ENCODE measurements at places on chromosomes 6 and 20. TPM values are rescaled to one million over a fixed set of nuclear protein-coding genes. Genes with fewer than 3 reads are reported as not detected.

SLC22A2 gene
- not detected for total RNA-seq

PACSIN1 gene
- total RNA-seq, result 0.41 TPM

HSPA12B gene
- 0.71 TPM for total RNA-seq

- DNase-seq, result no peak
Observed at GRCh38 chr6:138863321-138863720, 67.4 kb downstream of the ECT2L start.

GRCh38 chr6:4057036-4057435 is 21.9 kb downstream of the FAM217A start:
- DNase-seq, result no peak

- no peak for DNase-seq
Observed at GRCh38 chr6:1868561-1869261, 259.0 kb downstream of the FOXC1 start.

- no peak for DNase-seq
Observed at GRCh38 chr6:12364621-12365020, 74.5 kb downstream of the EDN1 start.

- no peak for DNase-seq
Observed at GRCh38 chr6:134516582-134516981, 198.7 kb upstream of the SGK1 start.

- DNase-seq, result peak; percentile 14
Observed at GRCh38 chr20:51600016-51600420, 57.5 kb upstream of the NFATC2 start.

Measured in neural progenitor cell (in vitro differentiated cells).